ENCODE measurements at places on chromosomes 2 and 18.

DNA sequence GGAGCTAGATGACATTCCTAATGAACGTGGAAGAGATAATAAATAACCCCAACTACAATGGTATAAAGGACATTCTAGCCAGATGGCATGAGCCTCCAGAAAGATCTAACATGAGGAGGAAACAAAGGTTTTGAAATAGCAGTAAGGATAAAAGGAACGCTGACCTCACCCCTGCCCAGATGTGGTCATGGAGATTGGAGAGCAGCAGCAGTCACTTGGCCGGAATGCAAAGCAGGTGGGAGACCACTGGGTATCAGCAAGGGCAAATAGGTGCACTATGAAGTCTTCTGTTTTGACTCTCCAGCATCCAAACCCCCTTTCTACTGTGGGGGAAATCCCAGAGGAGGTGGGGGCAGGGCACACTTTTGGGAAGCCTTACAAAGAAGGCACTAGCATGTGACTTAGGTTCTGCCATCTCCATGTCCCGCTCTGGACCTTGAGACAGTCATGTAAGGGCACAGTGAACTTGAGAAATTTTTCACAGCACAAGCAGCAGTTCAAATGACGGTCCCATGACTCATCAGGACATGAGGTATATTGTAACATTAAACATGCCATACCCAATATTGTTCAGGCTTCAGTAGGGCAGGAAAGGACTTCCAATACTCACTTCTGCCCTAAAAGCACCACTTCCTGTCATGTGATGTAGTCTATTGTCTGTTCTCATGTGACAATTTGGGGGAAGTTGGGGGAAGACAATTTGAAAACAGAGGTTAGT is 55.2 kb downstream of the METTL4 start:
- peak; percentile 97 for DNase-seq

GRCh38 chr2:170292415-170292814 is 114.5 kb downstream of the MYO3B start:
- no peak for DNase-seq

- no peak for DNase-seq
These were observed 159.3 kb downstream of the SS18 start for GRCh38 chr18:25931126-25931525.

DNA sequence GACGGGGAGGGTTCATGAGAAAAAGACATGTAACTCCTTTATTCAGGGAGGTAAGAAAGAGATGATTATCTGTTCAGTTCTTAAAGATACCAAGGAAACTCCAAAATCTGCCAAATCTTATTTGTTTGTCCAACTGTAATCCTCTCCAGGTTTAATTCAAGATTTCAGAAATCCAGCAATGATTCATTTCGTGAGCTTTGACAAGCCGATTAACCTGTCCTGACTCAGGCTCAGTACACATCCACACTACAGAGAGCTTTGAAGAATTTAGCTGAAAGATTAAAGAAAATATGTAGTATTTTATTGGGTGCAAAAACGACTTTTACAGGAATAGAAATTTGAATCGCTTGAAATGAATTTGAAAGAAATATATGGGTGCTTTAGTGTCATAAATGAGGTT is 1.1 kb downstream of the SPAG16 start:
- DNase-seq: no peak

GRCh38 chr2:4862031-4862430 is 830.2 kb upstream of the SOX11 start:
- DNase-seq: no peak

- DNase-seq: no peak
These were observed 20.4 kb downstream of the COL6A3 start for GRCh38 chr2:237393523-237393922.

GRCh38 chr2:50178050-50178449 is 853.9 kb downstream of the NRXN1 start:
- DNase-seq: no peak

DNA sequence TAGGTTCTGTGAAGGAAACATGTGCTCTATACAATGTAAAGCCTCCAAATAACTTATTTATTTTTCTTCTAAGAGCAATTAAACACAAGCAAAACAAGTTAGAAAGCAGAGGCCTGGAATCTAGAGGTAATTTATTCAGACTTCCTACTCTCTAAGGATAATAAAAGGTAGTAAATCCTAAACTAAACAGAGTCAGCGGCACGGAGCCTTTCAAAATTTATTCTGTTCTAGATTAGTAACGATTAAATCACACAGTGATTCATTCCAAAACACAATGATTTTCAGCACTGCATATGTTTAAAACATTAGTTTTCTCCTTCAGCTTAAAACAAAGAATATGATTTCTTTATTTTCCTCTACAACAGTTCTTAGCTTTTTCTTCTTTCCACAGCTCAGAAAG is 160.9 kb downstream of the FBXO15 start:
- DNase-seq: peak; percentile 39

DNA sequence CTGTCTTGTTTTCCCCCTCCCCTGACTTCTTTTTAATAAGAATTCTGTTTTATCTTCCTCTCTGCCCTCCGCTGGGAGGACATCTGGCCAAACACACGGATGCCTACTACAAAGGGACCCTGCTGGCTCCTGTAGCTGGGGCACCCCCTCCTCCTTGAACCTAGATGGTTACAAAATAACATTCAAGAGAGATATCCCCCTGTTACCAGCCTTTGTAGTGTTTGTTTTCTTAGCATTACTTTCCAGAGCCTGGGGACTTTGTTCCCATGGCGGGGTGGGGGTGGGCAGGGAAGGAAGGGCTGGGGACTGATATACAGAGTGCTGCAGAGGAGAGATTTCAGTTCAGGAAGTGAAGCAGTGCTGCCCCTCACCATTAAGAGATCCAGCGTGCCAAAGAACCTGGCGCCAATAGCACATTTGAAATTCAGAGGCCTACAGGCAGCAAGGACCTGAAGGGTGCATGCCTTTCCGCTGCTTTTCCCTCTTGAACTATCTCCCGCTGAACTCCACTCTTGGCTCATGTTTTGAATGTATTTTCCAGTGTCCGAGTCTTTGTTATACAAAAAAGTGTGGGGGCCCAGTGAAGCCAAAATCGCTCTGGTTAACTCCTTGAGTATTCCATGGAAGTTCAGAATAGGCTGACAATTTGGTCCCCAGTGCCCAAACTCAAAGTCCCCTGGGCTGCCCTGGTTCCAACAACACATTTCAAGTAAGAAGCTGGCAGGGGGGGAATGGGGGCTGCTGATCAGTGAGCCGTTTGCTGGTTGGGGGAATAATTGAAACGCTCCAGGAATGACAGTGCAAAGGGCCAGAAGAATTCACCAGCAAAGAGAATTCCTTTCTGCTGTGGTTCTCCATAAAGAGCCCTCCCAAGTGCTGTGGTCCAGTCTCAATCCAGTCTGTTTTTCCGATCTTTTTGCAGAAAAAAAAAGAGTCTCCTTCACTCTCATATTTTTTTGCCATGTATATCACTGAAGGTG is 94.8 kb upstream of the THOC1 start:
- DNase-seq: peak; percentile 7

DNA sequence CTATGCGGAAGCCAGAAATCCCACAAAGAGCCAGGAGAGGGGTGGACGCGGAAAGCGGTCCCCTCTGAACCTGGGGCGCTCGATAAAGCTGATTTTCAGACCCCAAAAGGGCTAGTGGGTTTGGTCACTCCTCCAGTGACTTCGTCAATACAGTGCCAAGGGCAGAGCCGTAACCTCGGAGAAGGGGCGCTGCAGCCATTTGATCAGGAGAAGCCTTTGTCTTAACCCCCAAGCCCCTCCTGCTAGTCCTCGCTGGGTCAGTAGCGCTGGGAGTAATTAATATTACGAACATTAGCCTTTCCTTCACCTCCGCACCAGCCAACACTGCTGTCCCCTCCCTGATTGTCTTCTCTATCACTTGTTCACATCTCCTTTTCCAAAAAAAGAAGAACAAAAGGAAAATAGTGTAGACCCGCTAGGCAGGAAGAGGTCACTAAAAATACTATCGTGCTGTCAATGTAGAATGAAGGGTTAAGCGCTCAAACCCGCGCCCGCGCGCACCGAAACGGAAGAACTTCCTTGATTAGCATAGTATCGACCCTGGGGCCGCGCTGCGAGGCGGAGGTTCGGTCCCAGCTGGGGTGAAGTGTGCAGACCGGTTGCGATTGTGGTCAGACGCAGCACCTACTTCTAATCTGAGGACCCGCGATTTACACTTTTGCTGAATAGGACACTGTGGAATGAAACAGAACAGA is 63.2 kb upstream of the MAPRE2 start:
- DNase-seq: no peak

GRCh38 chr2:121710470-121711170 is 26.1 kb downstream of the NIFK start:
- DNase-seq: no peak

DNA sequence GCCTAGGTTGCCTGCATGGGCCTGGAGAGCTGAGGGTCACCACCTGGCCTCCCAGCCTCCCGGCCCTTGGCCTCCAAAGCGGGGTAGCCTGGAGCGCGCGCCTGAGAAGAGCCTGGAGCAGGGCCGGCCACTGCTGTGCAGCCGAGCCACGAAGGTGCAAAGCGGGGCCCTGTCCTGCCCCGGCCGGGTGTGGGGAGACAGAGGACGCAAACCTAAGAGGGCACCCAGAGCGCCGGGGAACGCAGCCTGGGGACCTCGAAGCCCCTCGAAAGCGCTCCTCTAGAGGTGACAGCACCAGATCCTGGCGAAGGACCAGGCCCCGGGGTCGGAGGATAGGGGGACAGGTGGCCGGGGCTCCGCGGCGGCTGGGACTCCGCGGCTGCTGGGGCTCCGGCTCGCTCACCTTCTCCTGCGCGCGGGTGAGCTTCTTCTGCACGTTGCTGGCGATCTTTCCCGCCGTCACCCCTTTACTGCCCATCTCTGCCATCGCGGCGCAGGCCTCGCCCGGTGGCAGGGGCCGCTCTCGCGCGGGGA is 430 bp downstream of the BIN1 start:
- DNase-seq: no peak

DNA sequence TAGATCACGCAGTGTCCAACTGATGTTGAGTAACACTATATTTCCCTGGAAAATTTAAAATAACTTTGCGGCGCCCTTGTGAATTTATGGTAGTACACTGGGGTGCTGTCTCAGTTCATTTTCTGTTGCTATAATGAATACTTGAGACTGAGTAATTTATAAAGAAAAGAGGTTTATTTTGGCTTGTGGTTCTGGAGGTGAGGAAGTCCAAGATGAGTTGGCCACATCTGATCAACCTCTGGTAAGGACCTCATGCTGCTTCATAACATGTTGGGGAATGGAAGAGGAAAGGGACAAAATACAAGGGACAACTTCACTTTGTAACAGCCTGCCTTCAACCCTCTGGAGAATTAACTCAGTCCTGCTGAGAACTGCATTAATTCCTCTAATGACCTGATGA is 36.4 kb downstream of the ACTR3 start:
- no peak for DNase-seq

GRCh38 chr2:241803387-241804325 is 5.3 kb upstream of the NEU4 start:
- DNase-seq: peak; percentile 67

DNA sequence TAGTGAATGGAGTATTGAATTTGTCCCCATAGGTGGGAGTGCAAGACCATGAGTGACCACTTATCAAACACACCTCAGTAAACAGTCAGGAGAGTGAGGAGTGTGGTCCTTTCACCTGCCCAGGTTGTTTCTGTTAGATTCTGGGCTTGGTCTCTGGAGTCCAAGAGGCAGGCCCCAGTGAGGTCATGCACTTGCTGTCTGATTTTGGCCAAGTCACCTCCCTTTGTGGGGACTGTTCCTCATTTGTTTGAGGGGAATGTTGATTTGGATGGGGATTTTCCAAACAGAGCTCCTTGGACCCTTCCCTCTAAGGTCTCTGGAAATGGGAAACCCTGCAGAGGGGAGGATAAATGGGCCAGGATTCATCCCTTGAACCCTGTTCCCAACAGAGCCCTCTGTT is 7.3 kb downstream of the IL1RN start:
- no peak for DNase-seq

- DNase-seq: no peak
These were observed 97.2 kb upstream of the GPC1 start for GRCh38 chr2:240338274-240338673.

GRCh38 chr18:63098018-63098981 is 221.3 kb downstream of the BCL2 start:
- no peak for DNase-seq

DNA sequence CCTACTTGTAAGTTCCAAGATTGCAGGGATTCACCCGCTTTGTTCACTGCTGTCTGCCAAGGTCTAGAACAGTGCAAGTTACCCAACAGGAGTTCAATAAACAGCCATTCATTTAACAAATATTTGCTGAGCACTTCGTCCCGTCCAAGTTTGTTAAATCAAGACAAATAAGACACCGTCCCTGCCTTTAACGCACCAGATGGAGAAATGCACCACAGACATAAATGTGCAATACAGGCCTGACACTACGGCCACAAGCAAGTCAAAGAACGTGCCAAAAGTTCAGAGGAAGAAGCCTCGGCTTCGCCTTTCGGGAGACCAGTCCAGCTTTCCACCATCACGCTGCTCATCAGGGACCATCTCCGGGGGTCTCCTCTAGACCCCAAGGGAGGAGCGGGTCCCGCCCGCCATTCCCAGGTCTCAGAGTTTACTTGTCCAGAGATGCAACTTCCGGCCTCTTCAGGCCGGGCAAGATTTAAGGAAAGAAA is 429 bp downstream of the C2orf76 start:
- DNase-seq: peak; percentile 50

GRCh38 chr18:990197-990596 is 85.5 kb downstream of the ADCYAP1 start:
- no peak for DNase-seq

All from foreskin fibroblast (primary cell).